ENCODE measurements at places on chromosomes 5 and 9. TPM values are rescaled to one million over a fixed set of nuclear protein-coding genes. Genes with fewer than 3 reads are reported as not detected.
A peak's percentile ranks its signal among the peaks of the same experiment; 100 is the strongest.

The CYLC2 gene
- not detected for total RNA-seq

The EGFLAM gene
- total RNA-seq, result 2.6 TPM

The QRFP gene
- total RNA-seq, result not detected

The FOXD4L4 gene
- not detected for total RNA-seq

The TSLP gene
- total RNA-seq, result 0.70 TPM

The PROB1 gene
- total RNA-seq, result 1.7 TPM

- DNase-seq, result no peak
- H3K4me3 ChIP-seq, result no peak overlapping the region
- H3K36me3 ChIP-seq, result no peaks in the 10 kb centered on the region
- peaks cover 4% of the 10 kb centered on the region for H3K4me1 ChIP-seq
- H3K27ac ChIP-seq, result no peak overlapping the region
- H3K27me3 ChIP-seq, result no peaks in the 10 kb centered on the region
Measured at GRCh38 chr5:59684388-59685190, 208.9 kb downstream of the PDE4D start.

DNA sequence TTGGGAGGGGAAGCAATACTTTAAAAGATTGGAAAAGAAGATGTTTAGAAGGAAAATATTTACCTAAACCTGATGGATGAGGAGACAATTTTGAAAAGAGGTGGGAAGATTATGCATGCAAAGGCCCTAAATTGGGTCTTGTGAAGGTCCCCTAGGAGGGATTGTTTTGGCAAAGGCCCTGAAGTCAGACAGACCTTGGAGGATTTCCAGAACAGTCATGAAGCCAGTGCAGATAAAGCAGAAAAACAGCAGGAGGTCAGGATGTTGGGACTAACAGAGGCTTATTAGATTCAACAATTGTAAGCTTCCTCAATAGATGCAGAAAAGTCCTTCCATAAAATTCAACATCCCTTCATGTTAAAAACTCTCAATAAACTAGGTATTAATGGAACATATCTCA lies 361.0 kb upstream of the CDH6 start:
- no peaks in the 10 kb centered on the region for H3K4me1 ChIP-seq
- H3K36me3 ChIP-seq, result no peaks in the 10 kb centered on the region
- DNase-seq, result no peak

DNA sequence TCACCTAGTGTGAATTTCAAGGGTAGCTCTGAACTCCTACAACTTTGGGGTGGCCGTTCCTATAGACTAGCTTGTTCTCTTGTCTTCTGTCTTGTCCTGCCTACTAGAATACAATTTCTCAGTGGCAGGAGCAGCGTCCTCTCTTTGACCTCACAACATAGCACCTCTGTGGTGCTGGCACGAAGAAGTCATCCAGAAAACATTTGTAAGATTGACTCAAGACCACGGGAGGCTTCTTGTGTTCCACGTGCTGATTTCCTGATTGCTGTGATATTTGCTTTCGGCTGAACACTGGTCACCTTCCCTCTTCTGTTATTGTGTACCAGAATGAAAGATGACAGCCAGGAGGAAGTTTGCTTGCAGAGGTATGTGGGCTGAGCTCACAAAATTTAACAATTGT lies 27.0 kb downstream of the SLC1A1 start:
- H3K27me3 ChIP-seq, result no peaks in the 10 kb centered on the region
- H3K27ac ChIP-seq, result no peak overlapping the region
- no peak for DNase-seq

DNA sequence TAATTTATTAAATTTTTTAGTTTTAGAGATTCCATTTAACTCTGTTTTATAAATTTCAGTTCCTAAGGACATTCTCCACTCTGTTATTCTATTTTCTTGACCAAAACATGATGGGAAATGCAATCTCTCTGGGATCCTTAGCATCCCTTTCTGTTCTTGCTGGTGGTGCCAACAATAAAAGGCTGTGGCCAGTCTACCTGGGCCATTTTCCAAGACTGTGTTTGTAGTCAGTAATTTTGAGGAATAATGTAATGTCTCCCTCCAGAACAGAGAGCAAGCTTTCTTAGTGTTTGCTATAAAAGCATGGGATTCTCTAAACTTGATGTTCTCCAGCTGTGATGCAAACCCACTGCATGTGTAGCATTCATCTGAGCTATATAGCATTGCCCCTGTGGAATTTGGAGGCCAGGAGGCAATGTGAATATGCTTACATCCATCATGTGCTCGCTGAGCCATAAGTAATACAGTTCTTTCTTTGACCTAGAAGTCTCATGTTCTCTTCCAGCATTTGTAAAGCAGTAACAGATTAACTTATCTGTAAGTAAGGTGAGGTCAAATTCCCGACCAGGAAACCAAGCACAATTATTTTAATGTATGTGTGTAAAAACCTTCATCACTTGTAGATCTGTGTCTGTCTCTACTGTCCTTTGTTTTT lies 211.5 kb upstream of the TAS2R1 start:
- H3K4me1 ChIP-seq, result no peaks in the 10 kb centered on the region
- no peak for DNase-seq
- H3K36me3 ChIP-seq, result no peaks in the 10 kb centered on the region
- no peaks in the 10 kb centered on the region for H3K27me3 ChIP-seq

- H3K27me3 ChIP-seq, result no peaks in the 10 kb centered on the region
- peak overlapping the region; percentile 76 for H3K27ac ChIP-seq
- H3K36me3 ChIP-seq, result no peaks in the 10 kb centered on the region
- DNase-seq, result no peak
- H3K4me3 ChIP-seq, result no peak overlapping the region
Measured at GRCh38 chr9:72576087-72576486, 54.7 kb downstream of the TMC1 start.

GRCh38 chr5:145111420-145111819 lies 723.7 kb downstream of the PRELID2 start:
- no peaks in the 10 kb centered on the region for H3K4me1 ChIP-seq
- H3K27me3 ChIP-seq, result no peaks in the 10 kb centered on the region
- DNase-seq, result no peak
- no peak overlapping the region for H3K27ac ChIP-seq

DNA sequence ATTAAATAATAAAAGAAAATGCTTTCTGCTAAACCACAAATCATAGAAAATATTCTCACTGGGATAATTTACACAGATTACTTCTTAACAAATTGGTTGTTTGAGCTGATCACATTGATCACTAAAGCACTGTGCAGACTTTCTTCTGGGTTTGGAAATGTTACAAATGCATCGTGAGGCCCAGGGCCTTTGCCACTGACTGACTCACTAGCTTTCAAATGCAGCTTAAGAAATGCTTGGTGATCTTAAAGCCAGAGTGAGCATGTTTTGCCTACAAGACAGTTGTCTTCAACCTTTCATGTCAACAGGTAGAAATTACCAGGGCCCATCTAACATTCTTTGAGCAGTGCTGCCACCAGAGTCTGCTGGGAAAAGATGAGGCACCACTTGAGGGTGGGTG lies 252.3 kb upstream of the ADRA1B start:
- no peaks in the 10 kb centered on the region for H3K36me3 ChIP-seq
- H3K27ac ChIP-seq, result no peak overlapping the region
- no peak for DNase-seq
- H3K4me1 ChIP-seq, result no peaks in the 10 kb centered on the region
- no peak overlapping the region for H3K4me3 ChIP-seq

GRCh38 chr9:131923766-131924165 lies 155.9 kb downstream of the MED27 start:
- DNase-seq, result no peak
- H3K4me3 ChIP-seq, result no peak overlapping the region
- H3K36me3 ChIP-seq, result no peaks in the 10 kb centered on the region
- no peak overlapping the region for H3K27ac ChIP-seq
- no peaks in the 10 kb centered on the region for H3K4me1 ChIP-seq

DNA sequence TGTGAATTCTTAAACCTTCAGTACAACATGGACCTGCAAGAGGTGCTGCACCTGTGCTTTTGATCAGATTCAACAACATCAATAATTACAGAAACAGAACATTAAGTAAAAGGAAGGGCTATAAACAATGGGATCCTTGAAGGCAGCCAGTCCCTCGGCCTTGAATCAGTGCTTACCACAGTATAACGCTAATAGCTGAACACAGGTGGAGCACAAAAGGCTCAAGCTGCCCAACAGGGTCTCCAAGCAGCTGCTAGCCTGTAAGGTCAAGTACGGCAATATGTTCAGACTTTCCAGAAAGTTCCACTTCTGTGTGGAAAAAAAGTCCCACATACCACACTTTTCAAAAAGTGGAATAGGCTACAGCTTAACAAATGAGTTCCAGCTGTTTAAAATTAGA lies 61.9 kb upstream of the ITGA1 start:
- H3K27me3 ChIP-seq, result no peaks in the 10 kb centered on the region
- no peaks in the 10 kb centered on the region for H3K36me3 ChIP-seq
- H3K27ac ChIP-seq, result peak overlapping the region; percentile 34
- H3K4me3 ChIP-seq, result no peak overlapping the region
- DNase-seq, result no peak

GRCh38 chr5:156951359-156951758 lies 11.7 kb downstream of the TIMD4 start:
- H3K4me1 ChIP-seq, result no peaks in the 10 kb centered on the region
- no peak overlapping the region for H3K4me3 ChIP-seq
- H3K27ac ChIP-seq, result no peak overlapping the region
- DNase-seq, result no peak
